Fibroblast of skin of right quadriceps (primary cell): ENCODE measurements at places on chromosomes 6 and 20.

- DNase-seq = no peak
Observed at GRCh38 chr6:24274441-24275083, 83.3 kb downstream of the DCDC2 start.

DNA sequence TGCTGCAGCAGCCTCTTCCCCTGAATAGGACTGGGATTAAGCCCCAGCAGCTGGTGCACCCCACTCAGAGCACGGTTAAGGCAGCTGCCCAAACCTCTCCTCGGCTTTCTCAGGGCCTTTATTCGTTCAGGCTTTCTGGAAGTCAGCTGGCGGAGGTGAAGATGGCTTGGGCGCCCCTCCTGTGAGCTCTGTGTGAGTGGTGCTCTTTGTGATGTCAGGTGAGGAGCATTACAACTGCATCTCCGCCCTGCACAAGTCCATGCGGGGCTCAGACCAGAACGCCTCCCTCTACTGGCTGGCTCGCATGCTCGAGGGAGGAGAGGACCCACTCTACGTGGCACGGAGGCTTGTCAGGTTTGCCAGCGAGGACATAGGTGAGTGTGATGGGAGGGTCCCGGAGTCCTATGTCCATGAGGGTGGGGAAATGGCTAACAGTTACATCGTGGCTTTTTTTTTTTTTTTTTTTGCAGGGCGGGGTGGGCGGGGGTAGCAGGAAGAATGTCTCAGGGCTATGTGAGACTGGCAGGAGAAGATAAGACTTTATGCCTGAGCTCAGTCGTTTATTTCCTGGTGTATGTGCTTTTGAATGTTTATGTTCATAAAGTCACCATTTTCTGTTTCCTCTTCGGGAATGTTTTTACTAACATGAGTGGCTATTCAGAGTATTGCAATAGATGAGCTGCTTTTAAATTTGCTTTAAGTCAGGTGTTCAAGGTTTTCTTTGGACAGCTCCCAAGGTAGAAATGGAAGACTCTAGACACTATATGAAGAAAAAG is 18.2 kb downstream of the WRNIP1 start:
- DNase-seq = no peak

GRCh38 chr6:118559659-118560058 is 11.6 kb downstream of the PLN start:
- no peak for DNase-seq

- DNase-seq = no peak
Observed at GRCh38 chr20:21126581-21126870, 644 bp downstream of the KIZ start.

DNA sequence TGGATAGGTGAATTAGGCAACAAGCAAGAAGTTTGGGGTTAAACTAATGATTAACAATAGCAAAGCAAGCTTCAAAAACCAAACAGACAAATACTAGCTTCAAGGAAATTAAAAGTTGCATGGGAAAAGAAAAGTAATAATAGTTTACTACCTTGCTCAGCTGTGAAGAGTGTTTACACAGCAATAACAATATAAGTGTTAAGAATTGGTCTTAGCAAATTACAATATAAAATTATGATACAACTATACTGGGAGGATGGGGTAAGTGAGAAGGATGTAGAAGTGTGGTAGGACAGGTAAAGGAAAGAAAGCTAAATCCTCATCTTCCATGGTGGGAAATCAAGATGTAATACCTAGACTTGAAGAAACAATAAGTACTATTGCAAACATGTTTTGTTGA is 137.7 kb upstream of the MAFB start:
- no peak for DNase-seq

DNA sequence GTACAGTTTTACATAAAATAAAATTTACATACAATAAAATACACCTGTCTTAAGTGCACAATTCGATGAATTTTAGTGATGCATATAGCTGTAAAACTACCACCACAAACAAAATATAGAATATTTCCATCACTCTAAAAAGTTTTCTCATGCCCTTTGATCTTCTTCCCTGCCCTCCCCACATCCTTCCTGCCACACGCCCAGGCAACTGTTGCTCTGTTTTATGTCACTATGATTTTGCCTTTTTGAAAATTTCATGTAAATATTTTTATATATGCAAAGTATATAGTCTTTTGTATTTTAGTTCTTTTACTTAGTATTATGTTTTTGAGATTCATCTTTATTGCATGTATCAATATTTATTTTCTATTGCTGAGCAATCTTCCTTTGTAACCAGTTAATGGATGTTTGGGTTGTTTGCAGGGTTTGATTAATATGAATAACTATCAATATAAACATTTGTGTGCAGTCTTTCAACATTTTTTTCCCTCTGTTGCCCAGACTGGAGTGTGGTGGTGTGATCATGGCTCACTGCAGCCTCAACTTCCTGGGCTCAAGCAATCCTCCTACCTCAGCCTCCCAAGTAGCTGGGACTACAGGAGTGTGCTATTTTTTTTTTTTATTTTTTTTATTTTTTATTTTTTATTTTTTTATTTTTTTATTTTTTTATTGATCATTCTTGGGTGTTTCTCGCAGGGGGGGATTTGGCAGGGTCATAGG is 23.8 kb upstream of the SAMHD1 start:
- DNase-seq = no peak
